ENCODE measurements at places on chromosomes 7 and 10.

DNA sequence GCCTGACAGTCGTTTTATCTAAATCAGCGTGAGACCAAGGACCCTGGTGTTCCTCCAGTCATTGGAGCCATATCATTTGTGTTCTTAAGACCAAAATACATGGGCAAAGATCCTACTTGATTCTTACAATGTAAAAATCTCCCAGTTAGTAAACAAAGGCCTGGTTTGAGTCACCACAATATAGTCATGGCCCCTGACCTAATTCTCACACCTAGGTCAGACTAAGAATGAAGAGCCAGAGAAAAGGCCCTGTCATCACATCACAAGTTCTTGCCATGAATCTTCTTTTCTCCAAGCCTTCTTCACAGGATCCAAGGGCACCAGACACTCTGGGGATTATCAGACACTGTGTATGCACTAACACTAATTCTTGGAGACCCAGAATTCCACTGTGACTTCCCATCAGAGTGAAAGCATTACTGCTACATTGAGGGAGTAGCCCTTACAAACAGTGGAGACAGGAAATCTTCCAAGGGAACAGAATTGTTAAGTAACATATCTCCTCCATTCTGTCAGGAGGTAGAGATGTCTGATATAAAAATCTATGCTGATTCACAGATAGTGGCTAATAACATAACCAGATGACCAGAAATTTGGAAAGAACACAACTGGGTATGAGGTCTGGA is 7.6 kb upstream of the ERVW-1 start:
- DNase-seq, result no peak

DNA sequence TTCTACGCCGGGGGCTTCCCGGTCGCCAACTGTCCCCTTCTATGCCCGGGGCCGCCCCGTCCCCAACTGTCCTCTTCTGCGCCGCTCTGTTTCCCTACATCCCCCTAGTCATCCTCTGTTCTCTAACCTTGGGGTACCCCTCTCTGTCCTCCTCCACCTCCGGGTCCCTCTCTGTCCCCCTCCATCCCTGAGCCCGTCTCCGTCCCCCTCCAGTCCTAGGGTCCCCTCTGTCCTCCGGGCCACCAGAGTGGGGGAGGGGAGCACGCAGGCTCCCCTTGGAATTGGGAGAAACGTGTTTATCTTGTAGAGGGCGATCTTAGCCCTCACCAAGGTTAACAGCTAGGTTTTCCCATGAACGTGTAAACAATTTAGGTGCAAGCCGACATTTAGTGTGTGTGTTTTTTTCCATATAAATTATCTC is 852 bp upstream of the KLF6 start:
- DNase-seq, result no peak

DNA sequence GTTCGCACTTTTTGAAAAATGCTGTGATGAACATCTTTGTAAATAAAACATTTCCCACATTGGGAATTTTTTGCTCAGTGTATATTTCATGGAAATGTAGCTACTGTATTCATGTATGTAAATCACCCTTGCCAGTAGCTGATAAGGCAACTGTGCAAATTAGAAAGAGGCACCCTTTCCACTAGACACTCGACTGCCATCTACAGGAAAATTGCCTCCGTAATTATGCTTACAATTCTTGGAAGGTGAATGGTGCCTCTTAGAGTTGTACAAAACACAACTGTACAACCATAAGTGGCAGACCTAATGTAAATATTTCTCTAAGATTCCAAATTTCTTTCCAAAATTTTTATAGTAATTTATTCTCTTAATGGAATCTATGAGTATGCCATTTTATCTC is 491.7 kb downstream of the CCSER2 start:
- no peak for DNase-seq

GRCh38 chr7:45599851-45600706 is 25.9 kb downstream of the ADCY1 start:
- DNase-seq, result no peak

DNA sequence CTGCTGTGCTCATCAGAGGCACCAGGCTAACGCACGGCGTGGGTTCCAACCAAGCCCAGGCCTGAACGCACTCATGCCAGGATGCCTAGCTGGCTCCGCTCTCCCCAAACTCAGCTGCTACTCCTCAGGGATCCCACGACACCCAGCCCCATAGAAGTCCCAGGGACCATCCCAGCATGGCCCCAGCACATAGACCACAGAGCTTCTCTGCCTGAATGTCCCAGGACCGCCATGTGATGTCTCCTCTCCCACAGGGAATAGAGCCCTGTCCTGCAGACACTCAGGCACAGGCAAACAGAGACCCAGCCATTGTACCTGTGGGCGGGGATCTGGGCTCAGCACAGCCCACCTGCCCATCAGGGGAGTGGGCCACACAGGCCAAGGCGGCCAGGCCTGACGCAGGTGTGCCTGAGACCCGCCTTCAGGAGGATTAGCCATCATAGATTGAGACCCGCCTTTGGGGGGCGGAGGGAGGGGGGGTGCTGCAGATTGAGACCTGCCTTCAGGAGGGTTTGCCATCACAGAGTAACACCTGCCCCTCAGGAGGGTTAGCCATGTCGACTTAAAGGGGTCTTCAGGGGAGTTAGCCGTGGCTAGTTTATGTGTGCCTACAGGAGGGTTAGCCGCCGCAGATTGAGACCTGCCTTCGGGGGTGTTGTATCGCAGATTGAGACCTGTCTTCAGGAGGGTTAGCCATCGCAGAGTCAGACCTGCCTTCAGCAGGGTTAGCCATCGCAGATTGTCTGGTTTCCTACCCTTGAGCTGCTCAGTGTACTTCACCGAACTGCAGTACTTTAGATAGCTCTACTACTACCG is 29.0 kb downstream of the RASGEF1A start:
- DNase-seq, result no peak

- no peak for DNase-seq
Observed at GRCh38 chr7:70113536-70113935, 515.3 kb downstream of the AUTS2 start.

DNA sequence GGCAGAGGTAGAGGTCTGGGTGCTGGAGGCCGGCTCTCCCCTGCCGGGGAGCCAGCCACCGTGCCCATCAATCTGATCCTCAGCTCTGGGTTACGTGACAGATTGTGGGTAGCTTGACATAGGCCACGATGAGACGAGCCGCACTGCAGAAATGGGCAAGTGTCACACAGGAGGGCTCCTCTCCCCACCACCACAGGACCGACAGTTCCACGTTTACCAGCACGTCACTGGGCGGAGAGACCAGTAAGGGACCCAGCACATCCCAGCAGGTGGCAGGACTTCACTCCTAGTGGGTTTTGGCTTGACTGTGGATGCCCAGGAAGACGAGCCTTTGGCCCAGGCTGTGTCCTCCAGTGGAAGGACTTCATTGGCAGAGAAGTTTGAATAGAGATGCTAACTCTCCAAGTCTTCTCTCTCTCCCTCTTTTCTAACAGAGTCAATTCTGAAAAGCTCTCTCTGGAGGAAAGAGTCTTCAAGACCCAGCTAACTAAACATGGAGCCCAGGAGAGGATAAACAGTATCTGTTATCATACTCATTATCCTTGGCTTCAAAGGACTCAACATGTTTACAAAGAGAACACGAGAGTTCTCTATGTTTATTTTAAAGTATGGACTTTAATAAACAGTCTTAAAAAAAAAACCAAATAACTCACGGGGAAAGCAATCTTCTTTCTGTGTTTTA is 129.3 kb upstream of the JCAD start:
- DNase-seq, result no peak
